ENCODE measurements at places on chromosomes 13 and 19.
A peak's percentile ranks its signal among the peaks of the same experiment; 100 is the strongest.

DNA sequence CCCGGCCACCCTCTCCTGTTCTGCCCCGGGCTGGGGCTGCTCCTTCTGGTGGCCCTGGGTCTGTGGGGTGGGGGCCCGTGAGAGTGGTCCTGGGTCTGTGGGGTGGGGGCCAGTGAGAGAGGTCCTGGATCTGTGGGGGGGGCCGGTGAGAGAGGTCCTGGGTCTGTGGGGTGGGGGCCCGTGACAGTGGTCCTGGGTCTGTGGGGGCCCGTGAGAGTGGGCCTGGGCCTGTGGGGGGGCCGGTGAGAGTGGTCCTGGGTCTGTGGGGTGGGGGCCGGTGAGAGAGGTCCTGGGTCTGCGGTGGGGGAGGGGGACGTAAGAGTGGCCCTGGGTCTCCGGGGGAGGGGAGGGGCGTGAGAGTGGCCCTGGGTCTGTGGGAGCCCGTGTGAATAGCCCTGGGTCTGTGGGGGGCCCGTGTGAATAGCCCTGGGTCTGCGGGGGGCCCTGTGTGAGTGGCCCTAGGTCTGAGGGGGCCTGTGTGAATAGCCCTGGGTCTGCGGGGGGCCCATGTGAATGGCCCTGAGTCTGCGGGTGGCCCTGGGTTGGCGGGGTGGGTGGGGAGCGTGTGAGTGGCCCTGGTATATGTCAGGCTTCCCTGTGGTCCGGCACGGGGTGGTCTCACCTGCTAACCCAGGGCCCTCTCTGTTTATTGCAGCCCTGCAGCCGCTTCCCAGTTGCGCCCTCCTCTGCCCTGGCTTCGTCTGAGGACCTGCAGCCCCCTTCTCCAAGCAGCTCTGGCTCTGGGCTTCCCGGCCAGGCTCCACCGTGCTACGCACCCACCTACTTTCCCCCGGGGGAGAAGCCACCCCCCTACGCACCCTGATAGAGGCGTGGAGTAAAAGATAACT lies 52.3 kb downstream of the TMEM255B start:
- no peak for DNase-seq

DNA sequence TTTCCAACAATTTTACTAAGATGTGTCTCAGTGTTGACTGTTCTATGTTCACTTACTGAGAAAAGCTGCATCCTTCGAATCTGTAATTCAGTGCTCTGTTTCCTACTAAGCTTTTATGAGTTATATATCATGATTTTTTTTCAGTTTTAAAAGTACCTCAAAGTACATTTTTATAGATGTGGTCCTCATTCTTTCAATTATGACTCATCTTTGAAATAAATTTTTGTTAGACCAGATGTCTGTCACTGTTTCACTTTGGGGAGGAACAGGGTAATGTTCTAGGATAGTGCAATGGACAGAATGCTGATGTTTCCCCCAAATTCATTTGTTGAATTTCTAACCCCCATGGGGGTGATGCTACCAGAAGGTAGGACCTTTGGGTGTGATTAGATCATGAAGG lies 74.8 kb downstream of the NALCN start:
- no peak for DNase-seq

GRCh38 chr13:31638577-31638976 lies 100.7 kb upstream of the RXFP2 start:
- DNase-seq: no peak

GRCh38 chr13:35920816-35921215 lies 210.4 kb downstream of the DCLK1 start:
- DNase-seq: peak; percentile 36

- DNase-seq: no peak
These were observed 7.7 kb upstream of the LGALS7 start for GRCh38 chr19:38781058-38781457.

DNA sequence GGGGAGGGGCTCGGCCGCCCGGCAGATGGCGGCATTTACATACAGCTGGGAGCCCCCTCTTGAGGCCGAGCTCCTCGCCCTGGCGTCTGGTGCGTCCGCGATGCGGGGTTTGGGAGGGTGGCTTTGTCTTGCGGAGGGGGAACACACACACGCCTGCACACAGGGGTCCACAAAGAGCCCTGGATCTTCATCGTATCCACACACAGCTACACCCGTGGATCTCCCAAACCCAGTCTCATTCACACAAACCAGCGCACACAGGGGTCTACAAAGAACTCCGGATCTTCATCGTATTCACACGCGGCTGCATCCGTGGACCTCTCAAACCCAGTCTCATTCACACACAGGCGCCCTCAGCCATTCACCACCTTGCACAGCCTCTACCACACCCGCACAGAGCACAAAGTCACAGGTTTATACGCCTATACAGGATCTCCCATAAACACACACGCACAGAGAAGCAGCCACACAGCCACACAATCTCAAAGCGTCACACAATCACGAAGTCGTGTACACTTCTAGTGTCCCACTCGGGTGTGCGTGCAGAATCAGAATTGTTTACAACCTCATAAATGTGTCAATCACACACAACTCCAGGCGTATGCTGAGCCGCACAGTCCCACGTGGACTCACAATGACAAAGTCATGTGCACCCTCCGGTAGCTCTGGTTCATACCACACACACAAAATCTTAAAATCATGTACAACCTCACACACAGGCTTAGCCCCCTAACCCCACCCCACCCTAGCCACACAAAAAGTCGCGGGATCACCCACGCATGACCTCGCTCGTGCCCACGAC lies 550 bp upstream of the DLL3 start:
- no peak for DNase-seq

- DNase-seq: peak; percentile 96
These were observed at the start of gene PLPPR2 for GRCh38 chr19:11355160-11356073. PLPPR2 (plus strand) TSS chr19:11355432; CDS start chr19:11357674, 2,242 bp downstream.

DNA sequence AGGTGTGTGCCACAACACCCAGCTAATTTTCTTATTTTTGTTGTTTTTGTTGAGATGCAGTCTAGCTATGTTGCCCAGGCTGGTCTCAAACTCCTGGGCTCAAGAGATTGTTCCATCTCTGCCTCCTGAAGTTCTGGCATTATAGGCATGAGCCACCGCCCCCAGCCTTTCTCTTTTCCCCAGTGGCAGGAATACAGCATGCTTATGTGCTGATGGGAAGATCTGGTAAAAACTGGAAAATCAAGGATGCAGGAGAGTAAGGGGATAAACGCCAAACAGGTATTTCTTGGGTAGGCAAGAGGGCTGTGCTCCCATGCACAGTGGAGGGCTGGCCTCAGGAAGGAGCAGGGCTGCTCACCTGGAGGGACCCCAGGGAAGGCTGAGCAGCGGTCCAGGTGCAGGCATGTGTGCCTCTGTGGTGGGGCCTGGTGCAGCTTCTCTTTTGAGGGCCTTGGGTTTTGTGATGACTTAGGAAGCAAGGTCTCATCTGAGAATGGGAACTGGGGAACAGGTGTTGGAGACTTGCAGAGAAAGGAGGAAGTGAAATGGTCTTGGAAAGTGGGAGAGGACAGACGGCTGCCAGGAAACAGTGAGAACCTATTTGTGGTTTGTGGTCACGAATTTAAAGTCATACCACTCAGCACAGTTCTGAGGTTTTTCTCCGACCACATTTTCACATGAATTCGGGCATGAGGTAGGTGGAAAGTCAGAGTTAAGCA lies 106.5 kb downstream of the TEX26 start:
- no peak for DNase-seq

DNA sequence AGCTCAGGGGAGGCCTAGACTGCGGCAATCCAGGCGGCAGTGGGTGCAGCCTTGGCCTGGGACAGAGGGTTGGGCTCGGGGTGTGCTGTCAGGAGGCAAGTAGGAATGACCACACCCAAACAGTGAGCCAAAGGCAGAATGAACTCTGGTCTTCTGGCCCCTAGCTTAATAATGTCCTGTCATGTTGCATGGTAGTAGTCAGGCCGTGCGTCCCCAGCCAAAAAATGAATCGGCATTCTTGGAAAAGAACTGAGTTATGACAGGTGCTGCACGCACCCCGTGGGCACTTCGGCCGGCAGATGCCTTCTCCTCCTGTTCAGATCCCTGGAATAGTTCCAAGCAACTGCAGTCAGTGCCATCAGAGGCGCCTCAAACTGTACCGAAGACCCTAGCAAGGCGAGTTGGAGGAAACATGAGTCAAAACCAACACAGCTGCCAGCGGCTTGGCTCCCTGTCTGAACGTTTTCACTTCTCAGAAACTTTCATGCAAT lies 55.9 kb downstream of the ATP7B start:
- DNase-seq: no peak

GRCh38 chr19:10061717-10062310 lies 24.3 kb upstream of the SHFL start:
- no peak for DNase-seq

- DNase-seq: no peak
These were observed 98.7 kb downstream of the DOCK9 start for GRCh38 chr13:98879127-98879520.

- DNase-seq: no peak
These were observed 15.8 kb downstream of the MICOS13 start for GRCh38 chr19:5664515-5664914.

DNA sequence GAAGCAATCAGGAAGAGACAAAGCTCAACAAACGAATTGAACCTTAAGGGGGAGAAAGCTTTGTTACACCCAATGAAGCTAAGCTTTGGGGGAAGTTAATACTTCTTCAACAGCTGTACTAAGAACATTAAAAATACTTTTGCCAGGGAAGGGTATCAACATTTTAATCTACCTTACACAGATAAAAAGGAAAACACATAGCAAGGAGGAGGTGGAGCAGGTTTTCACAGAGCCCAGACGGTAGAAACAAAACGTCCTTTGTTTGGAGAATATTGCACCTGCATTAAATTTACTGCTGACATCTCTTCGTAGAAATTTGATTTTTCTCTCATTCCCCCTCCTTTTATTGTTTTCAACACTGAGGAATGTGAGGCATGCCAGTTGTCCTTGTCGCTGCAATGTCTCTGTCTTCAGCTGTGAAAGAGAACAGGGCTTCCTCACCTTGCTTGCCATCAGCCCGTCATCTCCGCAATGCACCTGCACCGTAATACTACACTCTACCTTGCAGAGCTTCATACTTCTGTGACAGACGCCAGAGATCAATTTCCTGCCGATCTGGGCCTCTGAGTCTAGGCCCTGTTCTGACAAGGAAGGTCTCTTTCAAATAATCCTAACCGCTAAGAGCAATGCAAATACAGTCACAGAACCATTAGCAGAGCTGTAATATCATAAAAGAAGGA lies 270.8 kb downstream of the SPRY2 start:
- DNase-seq: peak; percentile 38

DNA sequence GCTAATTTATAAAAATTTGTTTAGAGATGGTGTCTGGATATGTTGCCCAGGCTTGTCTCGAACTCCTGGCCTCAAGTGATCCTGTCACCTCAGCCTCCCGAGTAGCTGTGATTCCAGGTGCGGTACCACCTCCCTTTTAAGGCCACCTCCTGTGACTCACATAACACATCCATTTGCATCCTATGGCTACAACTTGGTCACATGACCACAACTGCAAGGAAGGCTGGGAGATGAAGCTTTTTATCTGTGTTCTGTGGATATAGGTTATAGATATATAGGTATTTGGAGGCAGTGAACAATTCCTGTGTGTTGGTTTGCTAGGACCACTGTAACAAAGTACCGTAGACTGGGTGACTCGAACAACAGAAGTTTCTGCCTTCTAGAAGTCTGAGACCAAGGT lies 6.0 kb downstream of the SPACA6 start:
- no peak for DNase-seq

DNA sequence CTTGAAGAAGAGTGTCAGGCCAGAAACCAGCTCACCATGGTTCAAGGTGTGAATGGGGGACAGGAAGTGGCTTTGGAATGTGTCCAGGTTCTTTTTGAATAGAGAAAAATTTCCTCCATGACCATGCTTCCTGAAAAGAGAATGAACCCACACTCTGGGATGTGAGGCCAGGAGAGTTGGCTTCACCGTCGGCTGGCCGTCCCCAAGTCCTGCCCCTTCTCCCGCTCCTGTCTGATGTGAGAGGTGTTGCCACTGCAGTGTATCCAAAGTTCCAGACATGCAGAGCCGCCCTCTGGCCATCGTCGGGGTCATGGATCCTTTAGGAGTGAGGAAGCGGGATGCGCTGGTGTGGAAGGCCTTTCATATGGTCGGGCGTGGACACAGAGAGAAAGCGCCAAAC lies 101.2 kb downstream of the COL4A2 start:
- no peak for DNase-seq

DNA sequence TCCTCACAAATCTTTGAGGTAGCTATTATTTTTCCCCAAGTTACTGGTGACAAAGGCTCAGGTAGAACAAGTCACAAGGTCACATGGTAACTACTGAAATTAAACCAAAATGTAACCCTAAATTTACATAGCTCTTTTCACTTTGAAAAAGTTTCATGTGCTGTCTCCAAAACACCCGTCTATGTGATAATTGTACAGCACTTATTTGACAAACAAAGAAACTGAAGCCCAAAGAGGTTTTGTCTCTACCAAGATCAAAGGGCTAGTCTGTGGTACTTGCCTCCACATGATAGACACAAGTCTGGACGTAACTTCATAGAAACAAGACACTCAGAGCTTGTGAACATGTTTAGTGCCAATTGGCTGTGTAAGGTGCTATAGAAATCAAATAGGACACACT lies 108.3 kb downstream of the SACS start:
- DNase-seq: no peak

- DNase-seq: peak; percentile 61
These were observed 22.4 kb upstream of the RNF113B start for GRCh38 chr13:98199480-98199879.

- no peak for DNase-seq
These were observed 121.0 kb downstream of the RGCC start for GRCh38 chr13:41578371-41578770.

- peak; percentile 86 for DNase-seq
These were observed 30.7 kb downstream of the HTR2A start for GRCh38 chr13:46866150-46866549.

DNA sequence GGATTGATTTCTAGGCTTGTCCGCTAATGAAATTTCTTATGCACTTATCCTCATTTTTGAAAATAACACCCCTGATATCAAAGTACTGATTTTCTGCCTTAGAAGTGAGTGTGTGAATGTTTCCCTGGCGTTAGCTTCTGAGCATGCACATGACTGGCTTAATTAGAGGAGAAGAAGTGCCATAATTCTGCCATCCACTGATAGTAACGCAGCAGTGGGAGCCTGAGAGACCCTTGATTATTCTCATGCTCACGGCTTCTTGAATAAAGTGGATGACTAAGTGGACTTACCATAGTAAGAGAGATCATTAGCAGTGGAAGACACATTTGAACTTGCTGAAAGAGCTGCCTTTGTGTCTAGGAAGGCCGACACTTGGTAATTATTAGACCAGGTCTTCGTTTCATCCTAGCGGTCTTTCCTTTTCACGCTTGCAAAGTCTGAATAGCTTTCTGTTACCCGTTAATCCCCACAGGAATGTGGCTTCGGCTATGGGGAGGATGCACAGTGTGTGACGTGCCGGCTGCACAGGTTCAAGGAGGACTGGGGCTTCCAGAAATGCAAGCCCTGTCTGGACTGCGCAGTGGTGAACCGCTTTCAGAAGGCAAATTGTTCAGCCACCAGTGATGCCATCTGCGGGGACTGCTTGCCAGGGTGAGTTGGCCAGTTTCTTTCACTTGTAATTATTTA lies 45.3 kb downstream of the TNFRSF19 start:
- DNase-seq: peak; percentile 53

GRCh38 chr13:20696073-20696472 lies 7.4 kb upstream of the IL17D start:
- DNase-seq: no peak

- no peak for DNase-seq
These were observed 645 bp downstream of the GRIN3B start for GRCh38 chr19:1000591-1001537.

Measured in mesendoderm (in vitro differentiated cells).